H1 (cell line): ENCODE measurements at places on chromosomes 7 and 10. TPM values are rescaled to one million over a fixed set of nuclear protein-coding genes. Genes with fewer than 3 reads are reported as not detected.

The ELFN1 gene
- 4.5 and 4.8 TPM in 2 replicates for polyA plus RNA-seq

GRCh38 chr7:127922656-127923055 lies 108.6 kb downstream of the LRRC4 start:
- H3K4me3 ChIP-seq: no peak overlapping the region
- DNase-seq: no peak
- H3K27me3 ChIP-seq: no peaks in the 10 kb centered on the region
- H3K27ac ChIP-seq: no peak overlapping the region
- no peaks in the 10 kb centered on the region for H3K36me3 ChIP-seq
- no peaks in the 10 kb centered on the region; the same call in 1 of the 2 replicates for H3K4me1 ChIP-seq

DNA sequence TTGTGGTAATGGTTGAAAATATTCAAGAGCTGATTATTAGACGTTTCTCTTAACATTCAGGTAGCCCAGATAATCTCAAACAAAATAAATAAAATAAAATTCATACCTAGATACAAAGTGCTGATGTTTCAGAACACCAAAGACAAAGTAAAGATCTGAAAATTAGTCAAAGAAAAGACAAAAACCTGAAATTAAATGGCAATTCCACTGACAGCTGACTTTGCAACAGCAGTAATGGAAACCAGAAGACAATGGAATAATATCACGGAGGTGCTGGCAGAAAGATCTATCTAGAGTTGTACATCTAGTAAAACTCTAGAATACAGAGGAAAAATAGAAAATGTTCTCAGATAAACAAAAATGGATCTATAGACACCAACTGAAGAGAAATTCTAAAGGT lies 58.0 kb upstream of the IKZF1 start:
- no peaks in the 10 kb centered on the region for H3K4me1 ChIP-seq
- no peak overlapping the region for H3K27ac ChIP-seq
- H3K36me3 ChIP-seq: no peaks in the 10 kb centered on the region
- DNase-seq: no peak
- H3K27me3 ChIP-seq: no peaks in the 10 kb centered on the region

- no peak for DNase-seq
- H3K4me1 ChIP-seq: no peaks in the 10 kb centered on the region
- no peaks in the 10 kb centered on the region for H3K27me3 ChIP-seq
- no peak overlapping the region for H3K27ac ChIP-seq
- no peak overlapping the region for H3K4me3 ChIP-seq
These were observed 413.3 kb upstream of the DPP6 start for GRCh38 chr7:153638821-153639435.

DNA sequence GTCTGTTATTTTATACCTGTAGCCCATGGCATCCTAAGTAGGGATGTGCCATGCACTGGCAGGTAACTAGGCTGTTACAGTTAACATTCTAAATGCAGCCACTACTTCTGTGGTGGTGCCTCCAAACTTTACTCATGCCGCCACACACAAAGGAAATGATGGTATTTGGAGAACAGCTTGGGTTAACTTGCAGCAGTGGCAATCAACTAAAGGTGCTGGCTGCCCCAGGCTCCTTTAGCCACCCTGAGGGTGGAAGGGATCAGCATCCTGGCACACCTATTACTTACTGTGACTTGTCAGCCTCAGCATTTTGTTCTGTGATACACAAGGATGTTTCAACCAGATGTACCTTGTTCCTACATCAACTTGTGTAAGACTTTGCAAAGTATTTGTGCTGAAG lies 221.8 kb upstream of the PPP1R3A start:
- H3K4me1 ChIP-seq: no peaks in the 10 kb centered on the region
- H3K27me3 ChIP-seq: no peaks in the 10 kb centered on the region
- no peak for DNase-seq
- no peaks in the 10 kb centered on the region for H3K36me3 ChIP-seq
- no peak overlapping the region for H3K4me3 ChIP-seq

DNA sequence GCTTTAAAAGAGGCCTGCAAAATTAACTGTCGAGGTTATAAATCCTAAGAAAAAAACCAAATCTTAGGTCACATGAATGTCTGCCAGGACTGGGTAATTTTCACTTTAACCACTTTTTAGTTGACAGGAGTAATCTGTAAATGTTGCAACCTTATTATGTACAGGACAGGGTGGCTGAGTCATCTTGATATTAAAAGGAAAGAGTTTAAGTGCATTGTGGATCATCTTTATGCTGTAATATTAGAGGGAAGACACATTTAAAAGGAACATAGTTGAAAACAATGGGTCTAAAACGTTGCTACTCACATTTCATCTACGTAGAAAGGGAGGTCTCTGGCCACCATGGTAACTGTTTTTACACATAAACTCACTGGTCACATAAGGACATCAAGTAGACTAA lies 115.5 kb downstream of the LSMEM1 start:
- no peak overlapping the region for H3K27ac ChIP-seq
- DNase-seq: no peak
- H3K4me1 ChIP-seq: no peaks in the 10 kb centered on the region
- no peaks in the 10 kb centered on the region for H3K36me3 ChIP-seq
- H3K27me3 ChIP-seq: no peaks in the 10 kb centered on the region
